GM12891 (cell line): ENCODE measurements at places on chromosomes 1 and 21.
A peak's percentile ranks its signal among the peaks of the same experiment; 100 is the strongest.

- DNase-seq, result no peak
Measured at GRCh38 chr1:75074831-75075395, 59.3 kb upstream of the LHX8 start.

DNA sequence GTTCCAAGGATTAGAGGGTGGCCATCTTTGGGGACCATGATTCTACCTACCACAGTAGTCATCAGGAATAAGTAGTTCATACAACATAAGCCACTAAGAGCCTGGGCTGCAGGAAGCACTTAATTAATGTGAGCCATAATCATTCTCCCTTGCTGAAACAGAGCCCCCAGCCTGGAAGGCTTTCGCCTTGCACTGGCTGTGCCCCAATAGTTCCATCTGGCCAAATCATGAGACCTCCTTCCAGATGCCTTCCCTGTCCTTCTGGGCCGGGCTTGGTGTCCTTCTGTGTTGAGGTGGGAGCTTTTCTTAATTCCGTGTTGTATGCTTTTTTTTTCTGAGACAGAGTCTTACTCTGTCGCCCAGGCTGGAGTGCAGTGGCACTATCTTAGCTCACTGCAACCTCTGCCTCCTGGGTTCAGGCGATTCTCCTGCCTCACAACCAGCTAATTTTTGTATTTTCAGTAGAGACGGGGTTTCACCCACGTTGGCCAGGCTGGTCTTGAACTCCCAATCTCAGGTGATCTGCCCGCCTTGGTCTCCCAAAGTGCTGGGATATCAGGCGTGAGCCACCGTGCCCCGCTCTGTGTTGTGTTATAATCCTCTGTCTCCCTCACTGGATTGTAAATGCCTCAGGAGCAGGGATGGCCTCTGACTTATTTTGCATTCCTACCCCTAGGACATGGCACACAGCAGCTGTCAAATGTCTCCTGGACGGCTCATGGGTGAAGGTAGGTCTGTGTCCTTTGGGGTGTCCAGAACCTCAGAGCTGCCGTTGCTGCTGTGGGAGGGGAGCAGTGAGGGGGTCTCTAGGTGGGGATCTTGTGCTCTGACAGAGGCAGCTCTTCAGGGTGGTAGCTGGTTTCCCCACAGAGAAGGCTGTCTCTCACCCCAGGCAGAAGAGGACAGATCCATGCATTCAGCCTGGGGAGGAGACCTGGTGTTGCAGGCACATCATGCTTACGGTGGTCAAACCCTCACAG is 10.1 kb downstream of the GNG4 start:
- no peak for DNase-seq

DNA sequence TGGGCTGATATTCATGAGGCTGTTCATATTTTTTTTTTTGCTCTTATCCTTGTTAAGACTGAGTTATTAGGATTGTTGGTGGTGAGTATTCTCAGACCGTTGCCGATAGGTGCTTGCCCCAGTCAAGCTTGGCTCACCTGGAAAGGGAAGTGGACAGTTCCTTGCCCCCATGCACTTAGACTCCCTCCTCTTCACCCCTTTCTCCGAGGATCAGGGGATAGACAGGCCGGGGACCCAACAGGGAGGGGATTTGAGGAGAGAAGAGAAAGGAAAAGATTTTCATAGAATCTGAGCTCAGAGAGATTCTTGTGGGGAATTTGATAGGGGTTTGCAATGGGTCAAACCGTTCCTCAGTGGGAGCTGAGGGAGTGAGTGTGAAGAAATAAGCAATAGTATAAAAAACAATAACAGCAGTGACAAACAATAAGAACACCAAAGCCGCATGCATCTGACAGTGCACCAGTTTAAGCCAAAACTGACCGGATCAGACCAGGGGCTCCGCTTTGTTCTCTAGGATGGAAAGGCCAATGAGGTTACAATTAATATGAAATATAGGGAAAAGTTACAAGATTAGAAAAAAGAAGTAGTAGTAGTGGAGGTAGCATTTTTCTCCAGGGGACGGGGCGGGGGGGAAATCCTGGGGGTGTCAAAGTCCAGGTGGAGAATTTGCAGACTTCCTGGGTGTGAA is 8.9 kb downstream of the PAX7 start:
- no peak for DNase-seq

- no peak for DNase-seq
Measured at GRCh38 chr1:184194236-184194635, 142.7 kb downstream of the TSEN15 start.

DNA sequence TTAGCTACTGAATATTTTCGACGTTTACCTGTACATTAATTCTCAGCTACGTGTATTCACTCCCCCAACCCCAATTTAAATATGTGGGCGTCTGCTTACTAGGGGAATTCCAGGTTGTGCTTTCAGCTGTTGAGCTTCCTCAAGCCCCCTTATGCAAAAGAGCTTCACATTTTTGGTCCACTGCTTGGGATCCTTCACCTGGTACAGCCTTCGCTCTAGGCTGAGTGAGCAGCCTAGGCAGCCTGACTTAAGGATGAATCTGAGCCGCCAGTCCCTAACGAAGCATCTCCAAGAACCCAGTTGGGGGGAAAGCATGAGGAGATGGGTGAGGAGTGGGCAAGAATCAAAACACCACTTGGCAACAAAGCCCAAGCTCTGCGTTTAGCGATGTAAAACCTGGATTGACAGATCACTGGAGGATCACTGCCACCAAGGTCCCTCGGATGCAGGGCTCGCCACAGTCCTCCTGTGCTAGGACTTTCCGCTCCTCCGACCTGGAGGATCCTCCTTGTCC is 674 bp downstream of the BCL10 start:
- DNase-seq, result no peak

DNA sequence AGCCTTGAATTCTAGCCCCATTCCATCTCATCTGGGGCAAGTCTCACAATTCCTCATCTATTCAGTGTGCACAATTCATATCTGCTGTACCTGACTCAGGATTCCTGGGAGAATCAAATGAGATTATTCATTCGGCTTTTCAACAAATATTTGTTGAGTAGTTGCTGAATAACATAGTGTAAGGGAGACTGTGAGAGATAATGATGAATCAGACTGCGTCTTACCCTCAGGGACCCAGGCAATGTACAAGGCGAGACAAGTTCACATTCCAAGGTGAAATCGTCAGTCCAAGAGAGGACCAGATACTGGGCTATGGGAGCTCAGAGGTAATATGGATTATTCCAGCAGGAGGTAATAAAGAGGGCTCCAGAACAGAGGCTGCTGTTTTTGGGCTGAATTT is 67.8 kb upstream of the SMYD2 start:
- DNase-seq, result no peak

GRCh38 chr1:171740356-171740863 is 1.5 kb downstream of the VAMP4 start:
- no peak for DNase-seq

DNA sequence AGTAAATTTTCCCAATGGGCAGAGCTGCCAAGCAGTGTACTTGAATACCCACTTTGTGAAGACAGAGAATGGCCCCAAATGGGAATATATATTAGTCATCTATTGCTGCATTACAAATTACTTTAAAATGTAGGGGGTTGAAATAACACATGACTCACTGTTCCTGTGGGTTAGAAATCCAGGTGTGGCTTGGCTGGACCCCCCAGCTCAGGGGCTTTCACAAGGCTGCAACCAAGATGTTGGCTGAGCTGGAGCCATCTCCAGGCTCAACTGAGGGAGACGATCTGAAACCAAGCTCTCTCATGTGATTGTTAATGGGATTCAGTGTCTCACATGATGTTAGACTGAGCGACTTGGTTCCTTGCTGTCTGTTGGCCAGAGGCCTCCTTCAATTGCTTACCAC is 33.4 kb upstream of the ARHGAP29 start:
- no peak for DNase-seq

DNA sequence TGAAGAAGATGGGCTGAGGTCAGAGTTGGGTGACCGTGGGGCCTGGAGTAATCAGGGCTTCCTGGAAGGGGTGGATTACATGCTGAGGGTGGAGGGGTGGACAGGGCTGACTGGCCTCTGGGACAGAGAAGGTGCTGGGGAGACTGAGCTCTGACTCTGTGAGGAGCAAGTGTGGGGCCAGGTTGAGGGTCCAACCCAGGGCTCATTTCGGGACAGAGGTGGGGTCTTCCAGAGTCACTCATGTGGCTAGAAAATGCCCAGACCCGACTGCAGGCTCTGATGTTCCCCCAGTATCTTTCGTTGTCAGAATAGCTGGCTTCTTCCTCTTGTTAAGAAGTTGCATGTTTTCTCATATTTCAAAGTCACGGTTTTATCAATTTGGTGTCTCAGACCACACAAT is 311.8 kb downstream of the PTPRU start:
- no peak for DNase-seq

DNA sequence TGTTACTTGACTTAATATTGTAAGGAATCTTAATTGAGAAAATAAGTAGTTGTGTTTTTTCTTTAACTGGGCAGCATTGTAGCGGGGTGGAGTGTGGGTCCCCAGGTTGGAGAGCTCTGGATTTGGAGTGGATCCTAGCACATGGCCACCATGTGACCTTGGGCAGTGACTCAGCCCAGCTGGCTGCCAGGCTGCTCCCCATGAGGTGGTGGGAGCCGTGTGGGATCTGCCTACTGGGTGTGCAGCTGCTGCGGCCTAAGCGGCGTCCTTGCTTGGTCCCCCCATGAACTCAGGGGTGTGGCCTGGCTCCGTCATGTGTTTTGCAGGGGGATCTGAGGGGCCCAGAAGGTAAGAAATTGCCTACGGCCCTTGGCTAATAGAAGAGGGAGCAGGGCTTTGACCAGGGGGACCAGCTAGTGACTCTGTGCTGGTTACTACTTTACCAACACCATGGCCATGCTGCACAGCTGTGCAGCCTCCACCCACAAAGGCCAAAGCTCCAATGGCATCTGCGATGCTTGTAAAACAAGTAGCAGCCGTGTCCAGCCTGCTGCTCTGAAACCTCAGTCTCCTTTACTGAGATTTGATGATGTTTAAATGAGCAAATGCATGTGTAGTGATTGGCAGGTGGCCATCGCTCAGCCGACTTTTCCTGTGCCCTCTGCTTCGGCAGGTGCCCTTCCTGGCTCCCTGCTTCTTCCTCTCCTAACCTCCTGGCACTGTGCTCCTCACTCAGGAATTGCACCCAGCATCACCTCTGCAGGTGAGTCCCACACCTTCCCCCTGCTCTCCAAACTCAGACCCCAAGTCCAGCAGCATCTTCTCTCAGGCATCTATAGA is 68.3 kb downstream of the ADARB1 start:
- no peak for DNase-seq

- peak; percentile 90 for DNase-seq
Measured at GRCh38 chr1:3695326-3696217, 43.3 kb downstream of the TP73 start.

GRCh38 chr1:245180496-245181157 is 25.8 kb downstream of the KIF26B start:
- no peak for DNase-seq

- no peak for DNase-seq
Measured at GRCh38 chr1:64909031-64909430, 57.3 kb downstream of the JAK1 start.

DNA sequence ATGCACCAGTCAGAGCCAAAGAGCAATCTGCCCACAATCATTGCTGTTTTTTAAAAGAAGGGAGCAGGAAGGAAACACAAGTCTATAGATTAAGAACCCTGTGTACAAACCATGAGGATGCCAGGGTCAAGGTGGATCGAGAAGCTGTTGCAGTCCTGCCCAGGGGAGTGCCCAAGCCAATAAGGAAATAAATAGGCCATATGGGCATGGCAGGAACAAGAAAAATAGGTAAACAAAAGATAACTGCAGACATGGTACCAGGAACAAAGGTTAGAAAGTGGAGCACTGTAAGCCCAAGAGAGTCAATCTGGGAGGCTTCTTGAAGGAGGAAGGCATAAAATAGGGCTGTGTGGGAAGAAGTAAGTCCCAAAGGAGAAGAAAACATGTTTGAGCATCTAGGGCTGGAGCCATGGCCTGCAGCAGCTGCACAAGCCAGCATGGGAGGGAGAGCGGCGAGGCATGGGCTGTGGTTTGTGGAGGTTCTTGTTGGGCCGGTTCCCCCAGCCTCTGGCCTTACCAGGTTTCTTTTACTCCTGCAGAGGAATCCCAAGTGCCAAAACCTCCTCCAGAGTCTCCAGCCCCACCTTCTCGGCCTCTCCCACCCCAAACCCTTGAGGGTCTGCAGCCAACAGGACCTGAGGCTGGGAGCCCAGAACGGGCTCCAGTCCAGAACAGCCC is 13.6 kb downstream of the INAVA start:
- DNase-seq, result no peak

DNA sequence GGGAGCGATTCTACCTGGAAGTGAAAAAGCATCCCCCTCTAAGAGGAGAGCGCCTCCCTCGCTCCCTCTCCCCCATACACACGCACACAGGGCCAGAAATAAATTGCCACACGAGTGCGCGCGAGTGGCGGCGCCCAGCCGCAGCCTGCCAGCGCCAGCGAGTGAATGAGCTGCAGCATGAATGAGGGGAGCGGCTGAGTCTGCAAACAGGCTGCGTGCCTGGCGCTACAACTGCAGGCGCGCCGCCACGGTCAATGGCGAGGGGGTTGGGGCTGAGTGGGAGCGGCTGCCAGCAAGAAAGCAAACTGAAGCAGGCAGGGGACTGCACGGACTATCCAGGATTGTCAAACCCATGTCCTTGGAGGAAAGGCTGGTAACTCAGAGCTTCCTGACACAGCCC is 2.2 kb downstream of the CAMK1G start:
- DNase-seq, result no peak

- DNase-seq, result no peak
Measured at GRCh38 chr21:33197496-33197895, 32.2 kb upstream of the IFNAR2 start.

- DNase-seq, result no peak
Measured at GRCh38 chr1:218536296-218536986, 191.3 kb downstream of the TGFB2 start.

DNA sequence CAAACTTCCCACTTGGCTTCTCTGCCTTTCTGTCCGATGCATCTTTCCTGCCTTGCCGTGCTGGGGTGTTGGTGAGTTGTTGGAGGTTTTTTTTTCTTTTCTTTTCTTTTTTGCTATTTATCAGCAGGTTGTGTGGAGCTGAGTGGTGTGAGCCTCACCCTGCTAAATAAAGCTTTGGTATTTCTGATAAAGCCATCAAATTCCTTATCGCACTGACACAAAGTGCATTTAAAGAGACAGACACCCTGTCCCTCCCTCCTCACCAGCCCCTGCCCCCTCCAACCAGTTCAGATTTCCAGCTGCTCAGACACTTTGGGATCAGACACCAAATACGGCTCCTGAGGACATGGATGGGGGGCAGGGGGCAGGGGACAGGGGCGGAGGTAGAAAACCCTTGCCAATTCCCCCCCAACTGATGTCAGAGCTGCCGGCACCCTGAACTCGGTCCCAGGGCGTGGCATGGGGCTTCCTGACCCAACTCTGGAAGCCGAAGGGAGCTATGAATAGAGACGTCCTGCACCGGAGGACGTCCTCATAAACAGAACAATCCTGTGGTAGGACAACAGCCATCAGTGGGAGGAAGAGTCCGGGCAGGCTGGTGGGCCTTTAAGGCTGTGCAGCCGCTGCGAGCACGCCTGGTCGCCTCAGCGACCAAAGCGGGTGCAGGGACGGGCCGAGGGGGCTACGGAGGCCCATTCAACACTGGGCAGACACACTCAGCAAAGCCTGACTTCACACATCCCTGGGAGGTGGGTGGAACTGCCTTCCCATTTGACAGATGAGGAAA is 79.0 kb downstream of the CASZ1 start:
- no peak for DNase-seq

GRCh38 chr1:106613861-106614260 is 442.6 kb upstream of the PRMT6 start:
- no peak for DNase-seq
